NK-92 treated with Interleukin-12 subunit alpha and Interleukin-12 subunit beta, amount 100 ng/mL, for 24 hours (cell line): ENCODE measurements at places on chromosomes 7 and 10.

DNA sequence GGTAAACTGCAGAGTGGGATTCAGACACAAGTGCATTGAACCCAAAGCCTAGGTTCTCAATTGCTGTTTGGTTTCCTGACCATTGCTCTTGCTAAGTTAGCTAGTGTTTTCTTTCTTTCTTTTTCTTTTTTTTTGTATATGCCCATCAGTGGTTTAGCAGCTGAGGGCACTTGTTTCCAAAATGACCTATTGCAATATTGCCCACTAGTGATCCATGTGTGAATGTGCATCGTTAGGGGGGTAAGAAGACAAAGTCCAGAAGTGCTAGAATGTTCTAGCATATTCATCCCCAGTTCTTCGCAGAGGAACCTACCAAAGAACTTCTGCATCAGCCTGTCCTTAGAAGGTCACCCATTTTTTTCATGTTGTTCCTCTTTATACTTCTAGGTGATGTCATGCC lies 252.8 kb upstream of the GPR26 start:
- no peak for DNase-seq

GRCh38 chr10:133559216-133559615 lies 6.2 kb downstream of the SYCE1 start:
- no peak for DNase-seq

DNA sequence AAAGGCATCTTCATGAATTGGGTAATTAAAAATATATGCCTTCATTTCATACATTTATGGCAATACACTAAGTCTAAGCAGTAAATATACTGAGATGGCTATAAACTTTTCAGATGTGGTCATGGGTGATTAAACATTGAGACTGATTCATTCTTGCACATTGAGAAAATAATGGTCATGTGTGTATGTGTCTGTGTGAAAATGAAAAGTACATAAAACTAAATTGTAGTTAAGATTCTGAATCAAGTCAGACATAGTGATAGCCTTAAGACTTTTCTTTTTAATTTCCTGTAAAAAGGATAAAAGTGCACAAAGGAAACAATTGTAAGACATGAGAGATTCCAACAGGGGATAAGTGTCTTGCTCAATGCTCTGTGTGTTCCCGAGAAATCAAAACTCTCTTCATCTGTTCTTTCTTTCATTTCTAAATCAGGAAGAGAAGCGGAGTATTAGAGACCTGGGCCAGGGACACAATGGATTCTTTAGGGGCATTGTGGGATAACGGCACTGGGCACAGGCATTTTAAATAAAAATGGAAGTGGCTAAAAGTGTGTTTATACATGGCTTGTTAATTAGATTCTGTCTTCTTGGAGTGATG lies 69.8 kb upstream of the AGR3 start:
- DNase-seq = no peak

GRCh38 chr7:66771795-66772194 lies 31.3 kb downstream of the RABGEF1 start:
- DNase-seq = no peak

DNA sequence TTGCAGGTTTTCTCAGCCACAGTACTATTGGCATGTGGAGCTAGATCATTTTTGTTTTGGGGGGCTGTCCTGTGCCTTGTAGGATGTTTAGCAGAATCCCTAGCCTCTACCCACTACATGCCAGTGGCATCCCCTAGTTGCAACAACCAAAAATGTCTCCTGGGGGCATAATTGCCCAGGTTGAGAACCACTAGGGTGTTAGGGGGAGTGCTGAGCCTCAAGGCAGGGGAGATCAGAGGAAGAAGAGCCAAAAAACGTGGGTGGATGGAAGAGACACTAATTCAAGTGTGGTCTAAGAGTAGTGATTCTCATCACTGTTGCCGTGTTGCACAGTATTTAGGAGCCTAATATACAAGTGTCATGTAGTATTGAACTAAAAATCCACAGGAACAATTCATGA lies 31.7 kb upstream of the CCNY start:
- DNase-seq = no peak

- DNase-seq = no peak
These were observed 11.3 kb downstream of the CPA2 start for GRCh38 chr7:130277763-130278643.
